ENCODE measurements at places on chromosomes 6 and 20.

DNA sequence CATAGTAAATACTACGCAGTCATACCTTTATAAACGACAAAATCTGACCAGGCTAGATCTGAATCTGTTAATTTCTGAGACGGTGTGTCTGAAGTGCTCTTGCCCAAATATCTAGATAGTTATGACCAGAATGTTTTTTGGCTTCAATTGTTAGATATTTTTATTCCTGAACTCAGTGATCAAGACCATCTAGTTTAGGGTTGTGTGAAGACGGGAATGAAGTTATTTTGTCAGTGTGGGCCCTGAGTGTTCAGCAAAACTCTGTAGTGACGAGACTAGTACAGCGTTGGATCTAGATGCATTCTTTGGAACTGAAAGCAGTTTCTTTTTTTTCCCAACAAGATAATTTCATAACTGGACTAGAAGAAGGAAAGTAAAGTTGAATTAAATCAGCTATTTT is 3.1 kb downstream of the STXBP5 start:
- no peaks in the 10 kb centered on the region for H3K27me3 ChIP-seq
- no peak for DNase-seq
- H3K4me1 ChIP-seq = peaks cover 2% of the 10 kb centered on the region
- H3K4me3 ChIP-seq = no peak overlapping the region

GRCh38 chr6:107185391-107185970 is 70.2 kb upstream of the BEND3 start:
- no peak overlapping the region for H3K4me3 ChIP-seq
- H3K27ac ChIP-seq = no peak overlapping the region
- no peaks in the 10 kb centered on the region for H3K27me3 ChIP-seq
- no peak for DNase-seq
- H3K4me1 ChIP-seq = no peaks in the 10 kb centered on the region

DNA sequence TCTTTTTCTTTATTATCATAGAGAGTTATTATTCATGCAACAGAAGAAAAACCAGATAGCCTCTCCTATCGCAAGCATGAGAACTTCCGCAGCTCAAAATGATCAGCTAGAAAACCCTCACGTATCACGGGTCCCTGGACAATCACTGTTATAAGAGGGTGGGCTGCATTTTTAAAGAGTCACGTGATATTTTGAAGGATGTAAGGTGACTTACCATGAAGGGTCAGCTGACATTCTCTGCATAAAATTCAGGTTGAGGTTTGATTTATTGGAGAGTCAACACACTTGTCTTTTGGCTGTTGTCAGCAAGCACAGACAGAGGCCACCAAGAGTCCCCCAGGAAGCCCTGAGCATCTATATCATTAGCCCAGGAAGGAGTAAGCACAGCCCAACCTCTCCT is 39.5 kb downstream of the ID4 start:
- no peaks in the 10 kb centered on the region for H3K4me1 ChIP-seq
- DNase-seq = no peak

DNA sequence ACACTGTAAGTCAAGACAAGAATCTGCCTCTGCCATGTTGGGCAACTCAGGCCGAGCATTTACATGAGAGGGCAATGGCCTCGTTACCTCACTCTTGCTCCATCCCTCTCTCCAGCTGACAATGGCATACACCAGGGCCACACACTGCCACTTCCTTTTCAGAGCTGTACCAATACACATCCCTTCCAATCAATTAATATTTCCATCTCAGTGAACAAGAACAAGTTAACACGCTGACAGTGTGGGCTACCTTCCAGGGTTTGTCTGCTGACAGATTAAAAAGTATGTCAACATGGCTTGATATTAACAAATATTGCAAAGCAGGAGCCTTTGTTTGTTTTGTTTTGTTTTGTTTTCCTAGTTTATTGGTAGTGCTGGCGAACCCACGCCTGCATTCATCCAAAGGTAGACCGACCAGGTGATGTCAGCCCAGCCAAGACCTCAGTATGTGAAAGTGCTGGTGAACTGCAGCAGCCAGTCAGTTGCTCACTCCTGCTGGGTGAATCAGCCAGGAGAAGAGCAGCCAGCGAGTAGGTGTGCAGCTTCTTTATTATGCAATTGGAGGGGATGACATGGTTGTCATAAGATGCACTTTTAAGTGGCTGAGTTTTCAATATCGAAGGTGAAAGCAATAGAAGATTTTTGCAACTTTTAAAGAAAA is 487.3 kb upstream of the JARID2 start:
- no peak overlapping the region for H3K4me3 ChIP-seq
- no peak for DNase-seq
- no peaks in the 10 kb centered on the region for H3K4me1 ChIP-seq
- H3K27me3 ChIP-seq = no peaks in the 10 kb centered on the region
- no peak overlapping the region for H3K27ac ChIP-seq

DNA sequence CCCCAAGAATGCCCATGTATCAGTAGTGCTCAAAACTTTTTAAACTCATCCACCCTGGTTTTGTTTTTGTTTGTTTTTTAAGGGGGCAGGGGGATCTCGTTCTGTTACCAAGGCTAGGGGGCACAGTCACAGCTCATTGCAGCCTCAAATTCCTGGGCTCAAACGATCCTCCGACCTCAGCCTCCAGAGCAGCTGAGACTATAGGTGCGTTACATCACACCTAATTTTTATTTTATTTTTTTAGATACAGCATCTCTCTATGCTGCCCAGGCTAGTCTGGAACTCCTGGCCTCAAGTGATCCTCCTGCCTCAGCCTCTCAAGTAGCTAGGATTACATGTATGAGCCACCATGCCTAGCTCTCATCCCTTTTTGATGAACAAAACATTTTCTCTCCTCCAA is 11.2 kb downstream of the PHIP start:
- no peak overlapping the region for H3K4me3 ChIP-seq
- peaks cover 9% of the 10 kb centered on the region for H3K36me3 ChIP-seq
- H3K4me1 ChIP-seq = no peaks in the 10 kb centered on the region
- no peaks in the 10 kb centered on the region for H3K27me3 ChIP-seq
- no peak overlapping the region for H3K27ac ChIP-seq

GRCh38 chr20:53706466-53707370 is 113.1 kb upstream of the ZNF217 start:
- H3K4me3 ChIP-seq = no peak overlapping the region
- DNase-seq = no peak
- H3K4me1 ChIP-seq = peaks cover 31% of the 10 kb centered on the region
- no peaks in the 10 kb centered on the region for H3K36me3 ChIP-seq

DNA sequence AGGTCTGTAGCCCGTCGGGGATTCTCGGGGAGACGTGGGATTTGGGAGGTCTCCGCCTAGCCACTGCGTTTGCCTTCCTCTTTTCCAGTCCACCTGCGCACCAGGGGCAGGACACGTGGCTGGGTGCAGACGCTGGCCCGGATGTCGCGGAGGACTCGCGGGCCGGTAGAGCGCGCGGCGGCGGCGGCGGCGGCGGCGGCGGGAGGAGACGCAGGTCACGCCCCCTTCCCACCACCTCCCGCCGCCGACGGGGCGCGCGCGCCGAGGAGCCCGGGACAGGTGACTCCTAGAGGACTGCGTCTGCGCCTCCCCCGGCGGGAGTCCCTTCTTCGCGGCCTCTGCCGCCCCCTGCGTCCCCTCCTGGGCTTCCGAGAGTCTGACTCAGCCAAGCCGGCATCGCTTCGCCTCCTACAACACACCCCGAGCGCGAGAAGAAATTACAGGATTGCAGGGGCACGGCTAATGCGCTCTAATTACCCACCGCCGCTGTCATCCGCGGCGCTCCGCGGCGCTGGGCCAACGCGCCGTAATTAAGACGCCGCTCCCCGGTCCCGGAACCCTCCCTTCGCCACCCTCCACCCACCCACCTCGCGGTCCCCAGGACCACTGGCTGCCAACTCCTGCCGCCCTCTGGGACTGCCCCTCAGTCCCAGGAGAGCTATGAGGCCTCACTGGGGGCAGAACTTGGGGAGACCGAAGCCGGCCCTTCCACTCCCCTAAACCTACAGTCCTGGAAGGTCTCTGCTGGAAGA is 124.5 kb downstream of the MRPL14 start:
- peaks cover 45% of the 10 kb centered on the region for H3K27me3 ChIP-seq
- H3K36me3 ChIP-seq = no peaks in the 10 kb centered on the region
- peaks cover 5% of the 10 kb centered on the region for H3K4me1 ChIP-seq

GRCh38 chr20:34075647-34076046 is 36.4 kb downstream of the EIF2S2 start:
- H3K27me3 ChIP-seq = no peaks in the 10 kb centered on the region
- H3K4me1 ChIP-seq = no peaks in the 10 kb centered on the region
- H3K27ac ChIP-seq = no peak overlapping the region
- DNase-seq = no peak

DNA sequence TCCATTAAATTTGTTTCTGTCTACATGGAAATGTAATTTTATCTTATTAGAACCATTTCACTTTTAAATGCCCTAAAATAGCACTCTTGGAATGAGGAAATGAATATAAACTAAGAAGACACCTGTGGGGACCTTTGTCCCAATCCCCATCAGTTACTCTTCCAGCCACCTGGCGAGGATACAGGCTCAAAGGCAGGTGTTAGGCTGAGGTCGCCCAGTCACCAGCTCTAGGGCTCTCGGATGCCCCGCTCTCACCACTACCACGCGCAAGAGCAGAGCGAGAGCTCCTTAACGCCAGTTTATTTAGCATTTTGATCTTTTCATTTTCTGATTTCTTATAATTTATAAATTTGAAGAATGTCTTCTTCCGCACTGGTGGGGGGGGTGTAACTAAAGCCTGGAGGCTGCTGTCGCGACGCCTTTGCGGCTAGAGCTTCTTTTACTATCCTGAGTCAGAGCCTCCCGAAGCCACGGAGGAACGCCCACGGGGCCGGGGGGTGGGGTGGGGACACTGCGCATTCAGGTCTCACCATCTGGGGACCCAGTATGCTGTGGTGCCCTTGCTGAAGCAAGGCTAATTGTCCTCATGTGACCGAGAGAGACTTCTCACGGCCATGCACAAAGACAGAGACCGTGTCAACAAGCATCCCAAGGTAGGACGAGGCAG is 38.7 kb upstream of the AFDN start:
- H3K27me3 ChIP-seq = no peaks in the 10 kb centered on the region
- H3K36me3 ChIP-seq = no peaks in the 10 kb centered on the region
- H3K4me3 ChIP-seq = no peak overlapping the region
- H3K4me1 ChIP-seq = no peaks in the 10 kb centered on the region
- no peak overlapping the region for H3K27ac ChIP-seq
- no peak for DNase-seq

DNA sequence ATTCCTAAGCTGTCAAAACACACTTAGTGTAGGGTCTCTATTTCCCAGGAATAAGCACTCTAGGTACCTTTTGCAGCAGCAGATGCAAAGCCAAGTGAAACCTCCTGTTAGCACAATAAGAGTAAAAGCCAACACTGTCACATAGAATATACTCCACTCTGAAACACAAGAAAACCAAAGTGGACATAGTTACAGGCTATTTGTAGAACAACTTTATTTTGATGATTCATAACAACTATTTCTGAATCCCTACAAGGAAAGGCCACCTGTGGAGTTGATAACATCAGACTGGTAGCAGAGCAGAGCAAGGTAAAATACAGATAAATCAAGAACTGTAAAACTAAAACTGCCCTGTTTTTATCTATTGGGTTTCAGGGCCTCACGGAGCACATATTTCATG is 59.7 kb downstream of the ALDH5A1 start:
- no peak for DNase-seq
- no peaks in the 10 kb centered on the region for H3K36me3 ChIP-seq
- no peaks in the 10 kb centered on the region for H3K27me3 ChIP-seq
- H3K27ac ChIP-seq = no peak overlapping the region
- no peaks in the 10 kb centered on the region for H3K4me1 ChIP-seq
- no peak overlapping the region for H3K4me3 ChIP-seq
